Ureter (tissue), 1 donor: ENCODE measurements at places on chromosomes 4 and X.

GRCh38 chr4:95219109-95219508 is 329.7 kb downstream of the UNC5C start:
- no peak for DNase-seq

GRCh38 chr4:60948008-60948407 is 252.1 kb upstream of the ADGRL3 start:
- no peak for DNase-seq

- no peak for DNase-seq
These were observed 542.0 kb downstream of the GBA3 start for GRCh38 chr4:23234716-23235115.

DNA sequence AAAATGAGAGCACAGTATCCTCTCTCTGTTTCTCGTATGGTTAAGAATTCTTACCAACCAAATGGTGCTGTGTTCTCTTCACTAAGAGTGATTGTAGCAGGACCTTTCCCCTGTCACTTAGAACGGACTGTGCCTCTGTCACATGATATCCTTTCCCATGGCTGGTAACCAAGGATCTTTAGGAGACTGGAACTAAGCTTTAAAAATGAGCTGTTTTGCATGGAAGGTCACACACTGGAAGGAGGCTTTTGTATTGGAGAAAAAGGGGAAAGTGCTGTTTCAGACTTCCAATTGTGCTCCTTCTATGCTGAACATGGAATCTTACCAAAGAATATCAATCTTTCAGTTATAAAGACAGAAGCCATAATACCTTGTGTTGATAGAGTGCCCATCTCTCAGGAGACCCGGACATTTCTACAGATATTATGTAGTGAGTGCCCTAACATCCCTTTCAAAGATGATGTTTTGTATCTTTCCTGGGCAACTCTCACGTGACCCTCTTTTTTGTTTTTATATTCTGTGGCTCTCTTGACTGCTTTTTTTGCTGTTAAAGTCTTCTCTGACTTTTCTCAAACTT is 148.6 kb downstream of the SLC4A4 start:
- no peak for DNase-seq

DNA sequence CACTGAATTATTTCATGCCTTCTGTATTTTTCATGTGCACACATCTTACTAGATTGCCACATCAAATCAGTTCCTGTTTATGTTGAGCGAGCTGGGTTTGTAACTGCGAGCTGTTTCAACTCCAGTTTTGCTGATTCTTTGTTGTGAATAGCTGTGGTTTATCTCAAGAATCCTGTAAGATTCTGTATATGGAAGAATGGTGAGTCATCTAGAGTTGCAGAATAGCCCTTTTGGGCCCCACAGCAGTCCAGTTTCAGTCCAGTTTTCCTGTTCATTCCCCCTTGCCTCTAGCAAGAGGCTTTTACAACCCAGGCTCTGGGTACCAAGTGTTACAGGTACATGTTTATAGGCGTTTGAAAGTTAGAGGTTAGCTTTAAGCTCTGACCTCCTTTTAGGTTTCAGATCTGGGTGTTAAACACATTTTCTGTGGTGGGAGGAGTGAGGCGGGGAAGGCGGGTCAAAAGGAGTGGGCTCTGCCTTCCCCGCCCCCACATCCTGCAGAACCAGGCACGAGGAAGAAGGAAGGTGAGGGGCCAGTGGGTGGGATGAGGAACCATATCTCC is 32.7 kb downstream of the TBC1D14 start:
- no peak for DNase-seq

DNA sequence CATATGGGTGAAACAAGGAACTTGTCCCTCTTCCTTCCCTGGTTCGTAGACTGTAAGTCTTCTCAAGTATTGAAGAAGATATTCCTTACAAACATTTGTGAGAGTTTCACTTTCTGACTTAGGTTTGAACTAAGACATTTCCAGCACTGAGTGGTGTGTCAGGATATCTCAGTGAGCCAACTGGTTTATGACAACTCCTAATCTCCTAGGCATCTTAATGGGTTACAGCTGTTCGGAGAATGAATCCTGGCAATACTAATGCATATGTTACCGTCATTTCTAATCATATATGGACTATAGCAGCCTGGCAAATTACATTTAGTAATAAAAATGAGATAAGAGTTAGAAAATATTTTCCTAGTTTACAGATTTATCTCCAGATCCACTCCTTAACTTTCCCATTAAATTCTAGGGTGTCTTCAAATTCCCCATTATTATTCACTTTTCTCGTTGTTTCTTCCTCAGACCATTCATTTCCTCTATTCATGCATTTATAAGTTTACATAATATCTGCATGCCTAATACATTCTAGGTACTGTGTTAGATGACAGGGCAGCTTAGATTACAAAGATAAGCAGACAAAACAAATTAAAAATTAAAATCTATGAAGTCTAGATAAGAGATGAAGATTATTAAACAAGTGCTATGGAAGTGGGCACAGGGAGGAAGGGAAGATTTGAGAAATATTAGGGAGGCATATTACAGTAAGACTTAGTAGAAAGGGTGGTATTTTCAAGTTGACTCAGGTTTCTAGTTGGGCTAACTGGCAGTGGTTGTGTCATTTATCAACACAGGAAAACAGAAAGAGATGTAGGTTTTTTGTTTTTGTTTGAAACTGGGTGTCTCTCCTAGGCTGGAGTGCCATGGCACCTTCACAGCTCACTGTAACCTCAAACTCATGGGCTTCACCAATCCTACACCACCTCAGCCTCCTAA is 173.9 kb downstream of the WDFY3 start:
- no peak for DNase-seq

DNA sequence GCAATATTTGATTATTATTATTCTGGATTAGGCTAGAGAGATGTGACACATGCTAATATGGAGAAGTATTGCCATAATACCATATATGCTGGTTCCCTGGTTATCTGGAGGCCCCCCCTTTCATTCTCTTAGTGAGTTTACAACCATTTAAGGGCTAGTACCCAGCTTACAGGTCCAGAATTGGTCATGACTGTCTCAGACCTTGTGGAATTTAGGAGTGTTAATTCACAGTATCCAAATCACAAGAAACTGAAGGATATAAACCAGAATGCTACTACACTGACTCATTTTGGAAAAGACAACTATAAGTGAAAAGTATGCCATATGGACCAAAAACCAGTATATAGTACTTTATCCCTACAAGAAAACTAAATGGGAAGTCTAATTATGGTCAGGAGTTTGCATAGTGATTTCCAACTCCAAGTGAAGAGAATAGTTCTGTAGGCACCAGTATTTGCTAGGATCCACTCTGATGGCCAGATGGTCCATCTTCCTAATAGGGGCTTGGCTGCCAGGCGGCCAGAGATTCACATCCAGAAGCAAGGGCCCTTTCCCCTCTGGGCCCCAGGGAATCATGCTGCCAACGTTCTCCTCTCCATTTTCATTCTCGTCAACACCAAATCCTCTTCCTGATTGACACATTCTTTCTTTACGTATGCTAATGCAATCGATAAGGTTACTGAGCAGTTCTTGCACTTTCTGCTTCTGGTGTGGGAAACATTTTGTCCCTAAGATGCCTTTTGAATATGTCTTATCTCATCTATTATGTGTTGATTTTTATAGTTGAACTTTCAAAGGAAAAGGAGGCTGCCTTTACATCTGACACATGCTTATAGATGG is 123.6 kb downstream of the SHROOM3 start:
- DNase-seq: no peak

GRCh38 chr4:102981005-102981404 is 38.5 kb downstream of the SLC9B1 start:
- no peak for DNase-seq

GRCh38 chr4:182921608-182922007 is 4.4 kb upstream of the DCTD start:
- no peak for DNase-seq
